ENCODE measurements at places on chromosomes 3 and 15.

DNA sequence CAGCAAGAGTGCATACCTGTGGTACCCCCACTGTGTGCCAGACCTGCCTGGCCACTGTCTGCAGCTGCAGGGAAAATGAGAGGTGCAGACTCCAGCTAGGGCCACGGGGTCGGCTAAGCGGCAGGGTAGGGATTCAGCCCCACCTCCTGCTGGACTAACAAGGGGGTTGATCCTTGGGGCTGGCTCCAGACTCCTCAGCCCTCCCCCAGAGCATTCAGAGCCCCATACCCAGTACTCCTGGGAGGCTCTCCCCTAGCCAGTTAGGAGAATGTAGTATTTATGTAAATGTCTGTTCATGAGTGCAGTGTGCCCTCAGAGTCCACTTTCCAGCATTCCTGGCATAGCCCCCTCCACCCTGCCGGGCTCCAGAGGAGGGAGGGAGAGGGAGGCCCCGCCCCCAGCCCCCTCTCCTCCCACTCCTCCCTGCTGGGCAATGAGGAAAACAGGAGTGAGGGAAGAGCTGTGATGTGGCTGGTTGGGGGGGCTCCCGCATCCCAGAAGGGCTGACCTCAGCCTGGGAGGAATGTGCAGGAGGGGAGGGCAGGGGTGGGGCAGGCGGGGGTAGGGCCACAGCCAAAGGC lies 4.5 kb upstream of the SEMA3B start:
- DNase-seq = peak; percentile 92

GRCh38 chr3:56121716-56122115 lies 346.6 kb downstream of the ERC2 start:
- DNase-seq = no peak

GRCh38 chr3:27290760-27291159 lies 78.4 kb downstream of the NEK10 start:
- no peak for DNase-seq

DNA sequence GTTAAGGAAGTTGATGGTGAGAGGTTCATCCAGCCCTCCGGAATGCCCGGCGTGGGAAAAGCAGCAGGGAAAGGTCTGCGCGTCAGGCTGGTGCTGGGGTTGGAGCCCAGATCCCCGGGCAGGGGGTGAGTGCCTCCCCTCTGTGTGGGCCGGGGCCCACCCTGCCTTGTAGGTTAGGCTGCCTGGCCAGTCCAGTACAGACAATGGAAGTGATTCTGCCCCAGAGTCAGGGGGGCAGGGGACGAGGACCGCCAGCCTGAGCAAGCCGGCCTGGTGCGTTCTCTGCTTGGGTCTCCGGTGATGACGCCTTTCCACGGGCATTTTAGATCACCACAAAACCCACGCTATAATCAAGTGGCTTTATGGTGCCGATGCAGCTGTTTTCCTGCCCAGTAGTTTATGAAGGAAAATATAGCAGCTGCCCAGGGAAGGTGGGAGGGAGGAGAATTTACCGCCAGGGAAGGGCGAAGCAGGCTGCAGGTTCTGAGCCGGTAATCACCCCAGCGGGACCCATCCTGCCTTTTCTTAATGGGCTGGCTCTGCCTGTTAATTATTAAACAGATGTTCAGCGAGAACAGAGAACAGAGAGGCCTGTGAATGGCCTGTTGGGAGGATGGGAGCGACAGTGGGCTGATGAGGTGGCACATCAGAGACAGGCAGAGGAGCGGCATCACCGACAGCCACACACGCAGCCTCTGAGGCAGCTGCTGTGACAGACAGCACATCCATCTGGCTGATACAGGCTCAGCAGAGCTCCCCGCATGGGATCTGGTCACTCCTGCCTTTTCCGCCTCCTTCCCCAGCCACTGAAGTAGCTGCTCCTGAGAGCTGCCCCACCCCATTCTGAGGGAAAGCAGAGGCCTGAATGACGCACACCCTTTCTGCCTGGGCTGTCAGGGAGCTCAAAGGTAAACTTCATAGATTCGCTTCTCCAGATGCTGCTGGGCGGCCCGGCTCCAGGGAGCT lies 35.2 kb downstream of the BDH1 start:
- DNase-seq = no peak
